Activated CD8-positive, alpha-beta memory T cell treated with anti-CD3 and anti-CD28 coated beads for 48 hours (primary cell): ENCODE measurements at places on chromosomes 4 and X.
A peak's percentile ranks its signal among the peaks of the same experiment; 100 is the strongest.

- no peak for DNase-seq
These were observed 57.5 kb upstream of the TNIP3 start for GRCh38 chr4:121221608-121222007.

DNA sequence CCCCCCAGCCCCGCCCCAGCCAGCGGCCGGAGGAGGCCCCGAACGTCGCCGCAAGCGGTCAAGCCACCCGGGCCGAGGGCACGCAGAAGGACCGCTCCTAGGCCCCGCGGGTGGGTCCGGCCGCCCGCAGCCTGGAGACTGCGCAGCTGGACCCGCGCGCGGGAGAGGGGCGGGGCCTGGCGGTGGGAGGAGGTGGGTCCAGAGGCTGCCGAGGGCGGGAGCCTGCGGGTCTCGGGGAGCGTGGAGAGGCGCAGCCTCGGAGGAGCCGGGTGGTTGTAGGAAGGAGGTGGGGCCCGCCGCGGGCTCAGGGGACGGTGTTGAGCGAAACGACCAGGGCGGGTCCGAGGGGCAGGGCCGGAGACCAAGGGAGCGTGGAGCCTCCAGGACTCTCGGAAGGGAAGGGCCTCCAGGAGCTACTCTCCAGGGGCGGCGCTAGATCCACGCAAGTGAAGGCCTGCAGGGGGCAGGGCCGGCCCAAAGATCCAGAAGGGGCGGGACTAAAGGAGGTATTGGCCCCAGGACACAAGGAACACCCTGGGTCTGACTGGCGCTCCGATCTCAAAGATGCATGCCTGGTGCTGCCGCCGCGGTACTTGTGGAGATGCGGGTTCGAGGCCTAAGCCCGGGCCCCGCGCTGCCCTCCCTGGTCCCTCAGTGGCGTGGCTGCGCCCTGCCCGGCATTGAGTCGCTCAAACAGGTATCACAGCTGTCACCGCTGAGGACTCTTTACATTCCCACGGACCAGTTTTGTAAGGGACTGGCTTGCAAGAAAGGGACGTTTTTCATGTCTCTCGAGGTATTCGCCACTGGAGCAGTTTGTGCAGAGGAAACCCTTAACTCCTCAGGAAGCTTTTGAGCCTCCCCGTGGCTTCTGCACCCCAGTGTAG lies 5.9 kb downstream of the TIMM17B start:
- peak; percentile 40 for DNase-seq

- no peak for DNase-seq
These were observed 46.6 kb upstream of the PRRG1 start for GRCh38 chrX:37302569-37302968.

- no peak for DNase-seq
These were observed 345.9 kb downstream of the FSTL5 start for GRCh38 chr4:161817914-161818313.

- DNase-seq = no peak
These were observed 522.5 kb downstream of the SMARCA1 start for GRCh38 chrX:129000797-129001196.

DNA sequence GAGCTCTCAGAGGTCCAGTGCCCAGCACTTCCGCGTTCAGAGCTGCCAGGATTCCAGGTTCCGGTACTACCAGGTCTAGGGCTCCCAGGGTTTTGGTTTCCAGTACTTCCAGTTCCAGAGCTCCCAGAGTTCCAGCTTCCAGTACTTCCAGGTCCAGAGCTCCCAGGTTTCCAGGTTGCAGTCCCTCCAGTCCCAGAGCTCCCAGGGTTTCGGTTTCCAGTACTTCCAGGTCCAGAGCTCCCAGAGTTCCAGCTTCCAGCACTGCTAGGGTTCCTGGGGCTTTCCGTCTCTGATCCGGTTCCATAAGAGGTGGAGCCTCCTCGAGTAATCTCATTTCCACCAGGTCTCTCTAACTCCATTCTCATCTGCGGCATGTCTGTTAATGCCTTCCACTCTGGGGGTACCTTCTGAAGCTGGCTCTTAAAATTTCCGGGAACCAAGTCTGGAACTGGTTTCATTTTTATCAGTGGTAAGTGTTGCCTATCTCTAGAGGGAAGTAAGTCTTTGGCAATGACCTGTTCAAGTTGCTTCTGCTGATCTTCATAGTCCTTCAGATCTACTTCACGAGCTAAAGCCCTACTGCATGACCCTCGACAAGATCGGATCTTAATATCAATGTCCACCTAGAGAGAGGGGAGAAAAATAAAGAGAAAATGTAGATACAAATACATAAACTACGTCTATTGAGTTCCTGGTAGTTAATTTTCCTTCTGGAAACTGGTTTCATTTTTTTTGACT lies 4.1 kb downstream of the FGA start:
- DNase-seq = no peak

- no peak for DNase-seq
These were observed 126.7 kb downstream of the CHRNA9 start for GRCh38 chr4:40461879-40462278.

DNA sequence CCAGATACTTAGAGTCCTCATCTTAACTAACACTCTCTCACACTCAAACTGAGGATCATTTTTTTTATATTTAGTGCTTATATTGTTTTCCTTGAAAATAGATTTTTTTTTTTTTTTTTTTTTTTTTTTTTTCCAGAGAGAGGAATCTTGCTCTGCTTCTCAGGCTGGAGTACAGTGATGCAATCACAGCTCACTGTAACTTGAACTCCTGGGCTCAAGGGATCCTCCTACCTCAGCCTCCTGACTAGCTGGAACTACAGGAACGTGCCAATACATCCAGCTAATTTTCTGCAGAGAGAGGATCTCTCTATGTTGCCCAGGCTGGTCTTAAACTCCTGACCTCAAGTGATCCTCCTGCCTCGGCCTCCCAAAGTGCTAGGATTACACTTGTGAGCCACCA lies 650.3 kb upstream of the ATOH1 start:
- DNase-seq = no peak

GRCh38 chr4:81282131-81282530 lies 67.1 kb upstream of the PRKG2 start:
- DNase-seq = no peak

DNA sequence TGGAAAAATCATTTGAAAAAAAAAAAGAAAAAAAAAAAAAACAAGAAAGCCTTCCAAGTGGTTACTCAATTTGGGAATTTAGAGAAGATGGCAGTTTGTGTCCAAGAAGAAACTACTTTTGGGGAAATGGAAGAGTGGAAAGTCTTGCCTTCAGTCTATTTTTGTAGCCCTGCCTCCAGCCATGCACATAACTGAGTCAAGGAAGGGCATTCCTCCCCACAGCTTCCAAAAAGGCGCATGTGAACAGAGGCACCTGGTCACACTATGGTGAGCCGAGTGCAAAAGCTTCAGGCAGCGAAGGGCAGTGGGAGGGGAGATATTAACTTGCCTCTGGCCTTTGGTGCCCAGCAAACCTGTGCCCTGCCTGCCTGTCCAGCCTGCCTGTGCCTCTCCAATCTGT lies 163.7 kb downstream of the SMIM20 start:
- no peak for DNase-seq

GRCh38 chr4:1105662-1106061 lies 7.7 kb downstream of the RNF212 start:
- DNase-seq = no peak

DNA sequence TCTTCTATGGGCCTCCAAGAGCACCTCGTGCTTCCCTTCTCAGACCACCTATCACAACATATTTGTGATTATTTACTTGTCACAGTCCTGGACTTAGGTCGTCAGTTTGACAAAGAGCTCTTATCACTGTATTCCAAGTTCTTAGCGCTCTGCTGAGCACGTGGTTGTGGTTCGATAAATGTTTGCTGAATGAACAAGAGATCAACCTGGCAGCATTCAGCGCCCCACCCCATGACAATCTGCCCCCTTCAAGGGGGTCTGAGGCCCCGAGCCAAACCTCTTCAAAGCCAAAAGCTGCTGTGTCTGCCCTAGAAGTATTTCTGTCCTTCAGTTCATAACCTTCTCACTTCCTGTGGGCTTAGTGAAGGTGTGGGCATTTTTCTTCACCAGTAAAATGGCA lies 15.0 kb downstream of the RPS4X start:
- DNase-seq = no peak

DNA sequence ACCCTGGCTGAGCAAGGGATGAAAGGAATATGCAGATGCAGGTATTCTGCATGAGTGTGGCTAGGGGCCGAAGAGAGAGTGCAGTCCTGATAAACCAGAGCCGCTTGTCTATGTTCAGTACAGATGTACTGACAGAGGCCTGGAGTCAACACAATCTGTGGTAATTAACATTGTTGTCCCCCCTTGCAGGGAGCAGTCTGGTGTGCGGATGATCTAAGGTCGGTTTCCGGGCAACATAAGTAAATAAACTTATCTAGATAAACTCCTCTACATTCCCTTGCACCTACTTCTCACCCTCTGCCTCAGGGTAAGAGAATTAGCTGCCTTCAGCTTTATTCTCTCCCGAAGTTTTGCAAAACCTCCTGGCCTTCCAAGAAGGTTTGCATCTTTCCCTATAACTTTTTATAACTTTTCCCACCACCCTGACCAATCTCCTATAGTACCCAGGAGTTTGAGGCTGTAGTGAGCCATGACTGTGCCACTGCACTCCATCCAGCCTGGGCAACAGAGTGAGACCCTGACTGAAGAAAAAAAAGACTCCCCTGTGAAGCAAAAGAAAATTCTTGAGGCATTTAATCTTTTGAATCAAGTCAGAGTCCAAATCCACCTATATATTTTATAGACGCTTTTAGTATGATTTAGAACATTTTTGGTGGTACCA lies 26.6 kb downstream of the SNX25 start:
- DNase-seq = no peak

DNA sequence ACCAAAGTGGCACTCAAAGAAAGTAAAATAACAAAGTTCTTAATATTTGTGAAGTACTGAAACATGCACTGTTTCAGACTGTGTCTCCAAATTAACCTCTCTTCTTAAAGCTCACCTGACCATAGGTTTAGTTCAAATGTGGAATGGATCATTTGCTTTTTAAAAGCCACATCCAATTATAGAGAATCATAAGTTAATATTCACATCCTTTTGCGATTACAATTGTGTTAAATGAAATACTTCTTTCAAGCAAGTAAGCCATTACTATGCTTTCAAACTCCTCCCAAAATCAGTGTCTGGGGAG lies 95.3 kb upstream of the PTPN13 start:
- DNase-seq = no peak

DNA sequence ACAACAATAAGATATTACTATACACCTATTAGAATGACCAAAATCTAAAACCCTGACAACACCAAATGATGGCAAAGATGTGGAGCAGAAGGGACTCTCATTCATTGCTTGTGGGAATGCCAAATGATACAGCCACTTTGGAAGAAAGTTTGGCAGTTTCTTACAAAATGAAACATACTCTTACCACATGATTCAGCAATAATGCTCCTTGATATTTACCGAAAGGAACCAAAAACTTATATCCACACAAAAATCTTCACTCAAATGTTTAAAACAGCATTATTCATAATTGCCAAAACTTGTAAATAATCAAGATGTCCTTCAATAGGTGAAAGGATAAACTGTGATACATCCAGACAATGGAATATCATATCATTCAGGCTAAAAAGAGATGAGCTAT lies 180.9 kb downstream of the COL25A1 start:
- DNase-seq = no peak

DNA sequence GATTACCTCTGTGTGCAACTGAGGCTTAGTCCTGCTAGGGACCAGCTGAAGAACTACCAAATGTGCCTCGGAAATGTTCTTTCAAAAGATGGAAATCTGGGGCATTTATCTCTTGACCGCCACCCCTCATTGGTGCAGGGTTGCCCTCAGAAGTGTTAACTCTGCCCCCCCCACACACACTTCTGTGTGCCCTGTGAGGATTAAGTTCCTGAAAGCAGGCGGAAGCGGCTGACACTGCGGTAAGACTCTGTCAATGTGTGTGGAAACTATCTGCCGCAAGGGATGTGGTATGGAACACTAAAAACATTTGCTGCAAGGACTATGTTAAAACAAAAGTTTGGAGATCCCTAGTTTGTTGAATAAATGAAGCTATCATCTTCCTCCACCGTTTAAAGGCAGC lies 106.9 kb upstream of the NDP start:
- DNase-seq = no peak

DNA sequence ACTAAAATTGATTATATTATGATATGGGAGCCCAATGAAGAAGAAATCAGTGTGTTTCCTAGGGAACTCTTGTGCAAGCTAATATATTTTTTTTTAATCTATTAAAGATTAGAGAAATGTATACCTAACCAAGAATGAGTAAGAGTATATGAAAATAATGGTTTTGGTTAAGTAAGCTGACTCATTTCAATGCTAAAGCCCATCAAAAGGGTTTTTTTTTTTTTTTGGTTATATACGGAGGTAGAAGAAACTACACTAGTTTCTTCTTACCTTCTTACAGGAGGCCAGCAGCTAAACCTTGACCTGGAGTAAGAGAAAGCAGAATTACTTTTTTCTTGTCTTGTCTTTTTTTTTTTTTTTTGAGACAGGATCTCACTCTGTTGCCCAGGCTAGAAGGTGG lies 27.5 kb downstream of the RUFY3 start:
- DNase-seq = no peak

- DNase-seq = no peak
These were observed 49.9 kb upstream of the SCRG1 start for GRCh38 chr4:173448608-173449379.

DNA sequence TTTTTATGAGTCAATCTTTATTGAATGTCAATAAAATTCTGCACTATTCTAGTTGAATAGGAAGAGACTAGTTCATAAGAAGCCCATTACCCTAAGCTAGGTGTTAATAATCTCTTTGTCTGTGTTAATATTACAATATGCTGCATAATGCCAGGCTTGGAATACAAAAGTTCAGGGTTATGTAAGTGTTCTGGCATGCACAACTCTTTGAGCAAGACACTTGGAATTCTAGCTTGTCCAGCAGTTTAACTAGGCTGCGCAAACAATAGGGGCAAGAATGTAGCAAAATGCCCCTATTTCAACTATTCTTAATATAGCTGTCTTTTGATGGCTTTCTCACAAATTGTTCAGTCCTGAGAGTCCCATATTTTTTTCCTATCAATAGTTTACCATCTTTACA lies 31.3 kb upstream of the ETNPPL start:
- DNase-seq = no peak

GRCh38 chr4:143617994-143618679 lies 82.3 kb downstream of the FREM3 start:
- DNase-seq = no peak

DNA sequence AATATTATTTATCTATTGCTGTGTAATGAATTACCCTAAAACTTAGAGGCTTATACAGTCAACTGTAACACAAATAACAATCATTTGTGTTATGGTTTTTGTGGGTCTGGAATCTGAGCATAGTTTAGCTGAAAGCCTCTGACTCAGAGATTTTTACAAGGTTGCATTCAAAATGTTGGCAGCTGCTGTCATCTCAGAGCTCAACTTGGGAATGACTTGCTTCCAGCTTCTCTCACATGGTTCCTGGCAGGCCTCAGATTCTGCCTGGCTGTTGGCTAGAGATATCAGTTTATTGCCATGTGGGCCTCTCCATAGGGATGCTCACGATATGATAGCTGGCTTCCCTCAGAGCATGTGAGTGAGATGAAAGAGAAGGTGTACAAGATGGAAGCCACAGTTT lies 70.2 kb upstream of the BRWD3 start:
- DNase-seq = no peak

- DNase-seq = no peak
These were observed 34.4 kb upstream of the SLC25A4 start for GRCh38 chr4:185108669-185109068.

GRCh38 chr4:19831644-19832285 lies 419.9 kb upstream of the SLIT2 start:
- no peak for DNase-seq

GRCh38 chrX:1673337-1673736 lies 58.5 kb downstream of the ASMT start:
- DNase-seq = no peak

- DNase-seq = peak; percentile 14
These were observed 702 bp downstream of the TSPAN5 start for GRCh38 chr4:98657531-98658286.

- no peak for DNase-seq
These were observed 547.0 kb upstream of the POU3F4 start for GRCh38 chrX:82961129-82961528.
